CD4-positive, alpha-beta T cell treated with Interleukin-6 at 100 ng/mL for 8 hours (primary cell): ENCODE measurements at places on chromosomes 4 and X.
A peak's percentile ranks its signal among the peaks of the same experiment; 100 is the strongest.

GRCh38 chr4:16206301-16206700 is 20.0 kb downstream of the TAPT1 start:
- no peak for DNase-seq

- DNase-seq, result no peak
These were observed 15.8 kb downstream of the TRPC3 start for GRCh38 chr4:121936101-121936500.

- no peak for DNase-seq
These were observed 312.2 kb downstream of the ARHGAP24 start for GRCh38 chr4:85787133-85787532.

- DNase-seq, result no peak
These were observed 144.3 kb upstream of the CPEB2 start for GRCh38 chr4:14857981-14858380.

DNA sequence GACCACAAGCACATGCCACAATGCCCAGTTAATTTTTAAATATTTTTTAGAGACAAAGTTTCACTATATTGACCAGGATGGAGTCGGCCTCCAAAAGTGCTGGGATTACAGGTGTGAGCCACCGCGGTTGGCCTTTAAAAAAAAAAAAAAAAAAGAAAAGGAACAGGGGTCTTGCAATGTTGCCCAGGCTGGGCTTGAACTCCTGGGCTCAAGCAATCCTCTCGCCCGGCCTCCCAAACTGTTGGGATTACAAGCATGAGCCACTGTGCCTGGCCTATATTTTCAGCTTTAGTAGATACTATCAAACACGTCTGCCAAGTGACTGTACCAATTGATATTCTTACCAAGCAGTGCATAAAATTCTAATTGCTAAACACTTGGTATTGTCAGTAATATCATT is 8.8 kb downstream of the UGDH start:
- DNase-seq, result no peak

GRCh38 chr4:172553216-172553615 is 615.4 kb upstream of the GALNT7 start:
- no peak for DNase-seq

GRCh38 chr4:112664611-112665010 is 27.7 kb downstream of the LARP7 start:
- no peak for DNase-seq

DNA sequence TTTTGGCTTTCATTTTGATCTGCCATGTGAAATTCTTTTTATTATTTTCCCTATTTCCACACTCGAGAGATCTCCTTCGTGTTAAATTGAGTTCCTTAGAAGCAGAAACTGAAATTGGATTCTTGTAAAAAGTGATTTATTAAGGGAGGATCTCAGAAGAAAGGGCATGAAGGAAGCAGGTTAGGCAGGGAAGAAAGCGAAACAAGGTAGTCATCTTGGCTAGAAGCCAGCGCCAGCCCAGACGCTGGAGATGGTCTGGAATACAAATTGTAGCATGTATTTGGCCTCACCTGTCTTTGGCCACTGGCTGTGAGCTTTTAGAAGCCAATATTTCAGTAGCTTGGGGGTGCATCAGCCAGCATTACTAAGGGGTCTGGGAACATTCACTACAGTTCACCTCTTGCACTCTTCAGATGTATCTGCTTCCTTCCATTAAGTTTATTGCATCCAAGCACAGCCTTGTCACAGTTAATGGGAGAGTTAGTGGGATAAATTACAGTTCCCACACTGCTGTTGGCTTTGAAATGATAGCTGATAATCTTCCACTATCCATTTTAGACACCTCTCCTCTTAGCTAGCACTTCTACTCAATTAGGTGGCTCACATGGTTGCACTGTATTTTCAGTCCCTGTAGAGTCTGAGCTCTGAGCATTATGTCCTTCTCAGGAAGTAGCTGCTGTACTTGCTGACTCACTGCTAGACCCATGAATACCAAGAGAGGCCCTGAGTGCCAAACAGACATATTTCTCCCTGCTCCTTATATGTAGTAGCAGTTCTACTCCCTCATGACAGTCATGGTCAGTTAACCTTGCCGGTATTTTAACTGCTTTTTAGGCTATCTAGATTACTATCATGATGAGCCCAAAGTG is 14.6 kb downstream of the GRXCR1 start:
- DNase-seq, result no peak

GRCh38 chr4:10949039-10949733 is 264.6 kb upstream of the CLNK start:
- no peak for DNase-seq

DNA sequence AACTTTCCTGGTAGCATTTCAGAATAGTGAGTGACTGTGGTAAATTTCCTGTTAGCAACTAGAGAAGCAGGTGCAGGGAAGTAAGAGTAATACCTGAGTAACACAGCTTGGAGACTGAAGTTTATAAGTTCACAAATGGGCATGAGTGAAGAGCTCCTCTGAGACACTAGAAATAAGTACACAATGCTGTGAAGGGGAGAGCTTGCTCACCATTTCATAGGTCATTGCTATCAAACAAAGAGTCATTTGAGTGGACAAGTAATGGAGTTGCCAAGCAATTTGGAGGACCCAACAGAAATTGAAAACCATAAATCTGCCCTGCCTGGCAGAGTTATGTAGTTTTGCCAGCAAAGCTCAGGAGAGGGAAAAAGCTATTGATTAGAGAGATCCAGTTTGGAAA is 523.6 kb downstream of the TRAM1L1 start:
- DNase-seq, result no peak

DNA sequence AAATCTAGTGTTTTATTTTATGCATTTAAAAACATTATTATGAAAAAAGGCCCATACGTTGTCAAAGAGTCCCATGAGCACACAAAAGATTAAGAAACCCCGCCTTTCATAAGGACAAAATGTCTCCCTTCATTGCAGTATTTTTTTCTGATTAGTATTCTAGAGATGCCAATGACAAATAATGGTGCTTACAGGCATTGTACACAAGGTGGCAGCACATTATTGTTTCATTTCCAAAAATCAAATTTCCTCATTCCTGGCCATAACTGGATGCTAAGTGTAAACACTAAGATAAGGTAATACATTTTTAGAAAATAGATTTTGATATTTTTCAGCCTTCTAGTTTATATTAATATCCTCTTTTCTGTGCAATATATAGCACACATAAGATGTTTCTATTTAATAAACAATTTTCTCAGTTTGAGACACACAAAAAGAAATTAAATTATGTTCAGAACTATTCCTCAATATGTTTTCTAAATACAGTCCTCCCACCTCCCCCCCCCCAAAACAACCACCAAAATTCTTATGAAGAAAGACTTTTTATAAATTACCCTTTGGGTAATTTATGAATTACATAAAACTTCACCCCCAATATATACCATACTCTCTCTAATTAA is 47.7 kb downstream of the TIGD2 start:
- DNase-seq, result peak; percentile 10

DNA sequence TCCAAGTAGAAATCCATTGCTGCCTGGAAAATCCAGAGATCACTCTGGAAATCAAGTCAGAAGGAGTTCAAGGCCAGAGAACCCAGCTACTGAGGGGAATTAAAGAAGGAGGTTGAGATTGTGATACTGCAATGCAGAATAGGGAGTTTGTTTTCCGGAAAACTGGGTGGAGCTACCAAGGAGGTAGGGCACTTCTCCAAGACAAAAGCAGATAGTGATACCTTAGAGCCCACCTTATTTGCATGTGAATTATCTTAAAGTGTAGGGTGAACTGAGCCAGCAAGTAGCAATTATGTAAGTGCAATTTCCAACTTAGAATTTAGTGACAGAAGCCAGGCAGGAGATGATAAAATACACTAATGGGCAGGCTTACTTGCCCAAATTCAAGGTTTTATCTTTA is 178.9 kb downstream of the MID1 start:
- DNase-seq, result no peak

DNA sequence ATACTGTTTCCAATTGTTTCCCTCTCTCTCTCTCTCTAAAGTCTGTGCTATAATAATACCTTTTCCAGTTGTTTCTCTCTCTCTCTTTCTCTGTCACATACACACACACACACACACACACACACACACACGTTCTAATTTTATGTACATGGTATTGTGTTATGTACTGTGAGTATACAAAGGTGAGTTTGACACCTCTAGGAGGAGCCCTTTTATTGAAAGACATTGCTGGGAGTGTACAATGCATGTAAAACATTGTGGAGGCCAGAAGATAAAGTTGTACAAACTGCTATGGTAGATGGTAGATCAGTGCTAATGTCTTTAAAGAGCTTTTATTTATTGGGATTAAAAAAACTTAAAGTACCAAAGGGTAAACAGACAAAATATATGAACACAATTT is 53.6 kb downstream of the BLTP1 start:
- no peak for DNase-seq

DNA sequence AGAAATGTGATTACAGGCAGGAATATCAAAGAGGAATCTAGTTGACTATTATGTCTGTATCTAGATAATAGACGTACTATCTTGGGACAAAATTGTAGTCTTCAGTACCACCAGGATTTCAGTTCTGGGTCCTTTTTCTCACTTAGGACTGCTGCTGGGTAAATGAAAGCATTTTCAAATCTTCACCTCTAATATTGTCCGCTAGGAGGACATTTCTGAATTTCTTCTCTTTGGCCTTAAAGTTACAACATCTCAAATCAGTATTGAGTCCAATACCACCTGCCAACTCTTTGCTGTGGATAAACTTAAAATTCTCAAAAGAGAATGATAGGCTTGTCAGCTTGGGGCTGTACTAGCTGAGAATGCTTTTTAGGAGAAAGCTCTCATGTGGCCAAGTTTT is 6.0 kb downstream of the FGF16 start:
- no peak for DNase-seq

DNA sequence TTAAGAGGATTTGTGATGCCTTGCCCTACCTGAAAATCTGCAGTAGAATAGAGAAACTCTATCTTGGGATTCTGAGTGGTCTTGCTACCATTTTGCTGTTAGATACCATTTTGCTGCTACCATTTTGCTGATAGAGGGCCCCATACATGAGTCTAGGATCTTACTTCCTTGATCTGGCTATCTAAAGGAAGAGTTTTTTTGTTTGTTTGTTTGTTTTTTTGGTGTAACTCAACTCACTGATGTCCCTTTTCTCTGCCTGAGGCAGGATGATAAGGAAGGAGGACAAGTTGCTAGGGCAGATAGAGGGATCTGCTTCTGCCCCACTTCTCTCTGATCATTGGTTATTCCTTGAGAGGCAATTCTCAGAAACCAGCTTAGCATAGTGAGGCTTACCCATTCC is 31.0 kb downstream of the XK start:
- DNase-seq, result no peak

- DNase-seq, result no peak
These were observed 367.6 kb downstream of the BCOR start for GRCh38 chrX:39729981-39730661.

- DNase-seq, result no peak
These were observed 831.5 kb downstream of the STIM2 start for GRCh38 chr4:27692158-27692557.

DNA sequence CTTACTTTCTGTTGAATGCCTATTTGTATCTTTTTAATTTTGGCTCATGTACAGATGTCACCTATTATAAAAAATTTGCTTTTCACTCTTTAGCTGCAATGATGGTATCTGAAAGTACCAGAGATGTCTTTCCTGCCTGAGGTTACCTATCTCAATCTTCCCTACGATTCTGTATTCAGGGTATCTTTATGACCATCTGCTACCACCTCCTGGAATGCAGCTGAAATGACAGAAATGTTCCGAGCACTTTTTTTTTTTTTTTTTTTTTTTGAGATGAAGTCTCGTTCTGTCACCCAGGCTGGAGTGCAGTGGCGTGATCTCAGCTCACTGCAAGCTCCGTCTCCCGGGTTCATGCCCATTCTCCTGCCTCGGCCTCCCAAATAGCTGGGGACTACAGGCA is 136.4 kb downstream of the REPS2 start:
- DNase-seq, result no peak

DNA sequence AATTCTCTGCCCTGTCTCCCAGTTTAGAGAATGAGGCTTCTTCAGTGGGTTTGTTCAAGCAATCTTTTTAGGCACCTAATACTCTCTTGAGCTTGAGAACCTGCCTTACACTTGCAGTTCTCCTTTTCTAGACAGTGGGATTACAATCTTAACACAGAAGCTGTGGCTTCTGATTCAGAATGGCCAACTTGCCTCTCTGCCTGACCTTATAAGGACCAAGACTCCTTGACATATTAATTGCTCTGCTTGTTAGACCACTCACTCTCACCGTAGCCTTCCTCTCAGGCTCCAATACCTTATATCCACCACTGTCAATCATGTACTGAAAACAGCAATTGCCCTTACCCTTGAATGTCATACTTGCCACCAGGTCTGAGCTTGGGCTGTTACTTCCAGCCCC is 338.7 kb upstream of the MAOA start:
- no peak for DNase-seq

DNA sequence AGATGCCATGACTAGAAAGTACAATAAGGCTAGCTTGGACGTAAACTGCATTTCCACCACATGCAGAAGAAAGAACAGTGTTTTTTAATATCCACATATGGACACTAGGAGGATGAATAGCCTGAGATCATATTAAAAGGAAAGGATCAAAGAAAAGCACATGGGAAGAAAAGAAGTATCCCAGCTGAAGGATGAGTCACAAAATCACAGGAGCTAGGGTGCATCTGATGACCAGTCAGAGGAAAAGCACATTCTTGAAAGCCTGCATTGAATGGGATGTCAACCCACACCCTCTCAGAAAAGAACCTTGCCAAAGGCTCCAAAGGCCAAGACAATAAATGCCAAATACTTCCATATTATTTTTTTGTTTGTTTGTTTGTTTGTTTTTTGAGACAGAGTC is 56.8 kb upstream of the PRDX4 start:
- DNase-seq, result no peak

DNA sequence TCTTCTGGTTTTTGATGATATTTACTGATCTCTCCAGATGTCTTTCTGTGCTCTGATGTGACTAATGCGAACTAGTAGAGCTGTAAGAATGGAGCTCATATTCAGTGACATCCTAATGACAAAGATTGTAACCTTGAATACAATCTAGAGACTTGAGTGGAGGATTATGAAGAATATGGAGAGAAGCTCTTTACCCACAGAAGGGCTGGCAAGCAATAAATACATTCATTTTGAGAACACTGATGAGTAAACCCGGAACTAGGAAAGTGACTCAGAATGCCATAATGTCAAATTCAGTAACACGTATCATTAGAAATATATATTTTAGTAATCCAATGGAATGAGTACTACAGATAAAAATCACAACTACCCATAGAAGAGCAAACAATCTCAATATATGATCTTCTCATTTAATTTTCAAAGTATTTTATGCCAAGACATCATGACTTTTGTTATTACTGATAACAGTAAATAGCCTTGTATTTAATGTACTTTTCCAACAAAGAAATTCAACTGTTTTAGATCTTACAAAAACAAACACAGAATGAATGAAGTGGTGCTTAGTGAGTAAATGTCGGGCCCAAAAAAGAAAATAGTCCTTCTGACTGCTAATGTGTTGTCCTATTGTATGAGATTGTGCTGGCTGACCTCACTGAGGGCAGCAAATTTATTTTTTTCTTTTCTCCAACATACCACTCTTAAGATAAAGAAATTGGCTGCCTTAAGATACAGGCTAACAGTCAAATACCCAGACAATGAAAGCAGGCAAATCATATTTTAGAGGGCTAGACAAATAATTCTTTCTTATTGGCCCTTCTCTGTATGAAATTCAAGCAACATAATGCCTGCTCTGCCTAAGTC is 49.2 kb upstream of the HDAC8 start:
- DNase-seq, result no peak

- DNase-seq, result no peak
These were observed 34.2 kb upstream of the C1GALT1C1 start for GRCh38 chrX:120664081-120664480.

- no peak for DNase-seq
These were observed 15.8 kb upstream of the MAGEA4 start for GRCh38 chrX:151896734-151897474.
